ENCODE measurements at places on chromosomes 2 and 18.

- no peak for DNase-seq
Measured at GRCh38 chr2:137715731-137716191, 248.5 kb upstream of the HNMT start.

DNA sequence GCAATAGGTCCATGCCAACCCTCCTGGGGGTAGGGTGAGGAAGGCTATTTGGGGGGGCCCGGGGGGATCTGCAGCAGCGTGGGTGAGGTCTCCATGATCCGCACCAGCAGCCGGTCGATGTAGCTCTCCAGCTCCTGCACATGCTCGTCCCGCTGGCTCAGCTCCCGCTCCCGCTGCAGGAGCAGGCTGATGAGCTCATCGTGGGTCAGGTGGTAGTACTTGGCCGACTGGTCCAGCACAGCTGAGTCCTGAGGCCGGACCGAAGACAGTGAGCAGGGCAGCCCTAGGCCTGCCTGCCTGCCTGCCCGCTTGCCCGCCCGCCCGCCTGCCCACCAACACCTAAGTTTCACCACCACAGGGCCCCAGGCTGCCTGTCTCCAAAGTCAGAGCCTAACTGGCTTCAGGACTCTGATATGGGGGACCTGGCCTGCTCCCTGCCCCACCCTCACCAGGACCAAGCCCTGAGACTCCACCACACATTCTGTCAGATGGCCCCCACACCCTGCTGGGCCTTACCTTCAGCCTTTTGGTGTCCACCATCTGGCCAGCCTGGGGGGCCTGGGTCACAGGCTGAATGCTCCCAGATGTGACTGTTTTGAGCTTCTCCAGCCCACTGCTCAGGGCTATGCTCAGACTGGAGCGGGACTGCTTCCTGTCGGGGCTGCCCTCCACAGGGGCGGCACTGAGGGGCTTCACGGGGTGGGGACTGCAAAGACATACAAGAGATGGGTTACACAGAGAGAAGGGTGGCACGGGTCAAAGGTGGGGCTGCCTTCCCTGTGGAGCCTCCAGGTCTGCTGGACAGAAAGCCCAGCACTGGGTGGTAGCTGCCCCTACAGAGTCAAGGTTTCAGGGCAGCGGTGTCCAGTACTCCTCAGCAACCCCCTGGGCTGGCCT lies 4.2 kb upstream of the SFXN5 start:
- no peak for DNase-seq

GRCh38 chr2:10428924-10429323 lies 19.2 kb downstream of the ODC1 start:
- DNase-seq, result no peak

- DNase-seq, result no peak
Measured at GRCh38 chr2:140164449-140164848, 1384.3 kb upstream of the NXPH2 start.

DNA sequence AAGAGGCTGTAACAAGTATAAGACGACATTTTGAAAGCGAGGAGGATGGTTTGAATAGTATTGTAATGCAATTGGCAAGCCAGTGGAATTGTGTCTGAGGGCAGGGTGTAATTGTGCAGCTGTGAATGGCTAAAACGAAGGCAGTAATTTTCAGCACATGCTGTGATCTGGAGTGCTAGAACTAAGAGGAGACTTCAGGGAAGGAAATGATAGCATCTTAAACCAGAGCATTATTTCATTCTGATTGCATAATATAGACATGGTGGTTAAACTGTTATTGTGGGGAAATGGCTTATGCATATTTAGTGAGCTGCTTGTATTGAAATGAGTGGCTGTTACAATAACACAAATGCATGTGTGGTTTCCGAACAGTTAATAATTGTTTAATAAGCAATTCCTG lies 36.3 kb downstream of the THSD7B start:
- DNase-seq, result no peak

DNA sequence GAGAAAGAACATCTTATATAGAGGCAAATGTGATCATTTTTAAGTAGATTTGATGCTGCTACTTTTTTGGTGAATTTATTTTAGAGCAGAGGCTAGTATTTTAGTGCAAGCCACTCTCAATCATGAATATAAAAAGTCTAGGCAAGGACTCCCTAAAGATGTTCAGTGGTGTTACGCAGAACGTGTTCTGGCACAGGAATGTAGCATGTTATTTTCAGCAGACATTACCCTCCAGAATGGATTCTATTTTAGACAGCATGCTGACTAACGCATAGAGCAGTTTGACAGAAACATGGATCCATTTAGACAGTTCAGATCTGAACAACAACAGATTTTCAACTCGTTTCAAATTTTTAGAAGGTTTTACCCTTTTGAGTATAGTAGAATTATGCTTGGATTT lies 54.1 kb downstream of the DSC3 start:
- no peak for DNase-seq

DNA sequence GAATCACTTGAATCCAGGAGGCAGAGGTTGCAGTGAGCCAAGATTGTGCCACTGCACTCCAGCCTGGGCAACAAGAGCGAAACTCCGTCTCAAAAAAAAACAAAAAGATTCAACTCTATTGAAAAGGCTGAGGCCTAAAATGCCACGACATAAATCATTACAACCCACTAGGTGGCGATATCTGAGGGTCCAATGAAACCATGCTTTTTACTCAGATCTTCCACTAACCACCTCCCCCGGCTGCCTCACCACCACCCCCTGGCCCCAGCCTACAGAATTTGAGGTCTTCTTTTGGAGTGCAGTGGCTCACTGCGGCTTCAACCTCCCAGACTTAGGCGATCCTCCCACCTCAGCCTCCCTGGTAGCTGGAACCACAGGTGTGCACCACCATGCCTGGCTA lies 57.5 kb downstream of the AP1S3 start:
- DNase-seq, result no peak

- DNase-seq, result no peak
Measured at GRCh38 chr2:118882693-118883336, 35.4 kb upstream of the EN1 start.

DNA sequence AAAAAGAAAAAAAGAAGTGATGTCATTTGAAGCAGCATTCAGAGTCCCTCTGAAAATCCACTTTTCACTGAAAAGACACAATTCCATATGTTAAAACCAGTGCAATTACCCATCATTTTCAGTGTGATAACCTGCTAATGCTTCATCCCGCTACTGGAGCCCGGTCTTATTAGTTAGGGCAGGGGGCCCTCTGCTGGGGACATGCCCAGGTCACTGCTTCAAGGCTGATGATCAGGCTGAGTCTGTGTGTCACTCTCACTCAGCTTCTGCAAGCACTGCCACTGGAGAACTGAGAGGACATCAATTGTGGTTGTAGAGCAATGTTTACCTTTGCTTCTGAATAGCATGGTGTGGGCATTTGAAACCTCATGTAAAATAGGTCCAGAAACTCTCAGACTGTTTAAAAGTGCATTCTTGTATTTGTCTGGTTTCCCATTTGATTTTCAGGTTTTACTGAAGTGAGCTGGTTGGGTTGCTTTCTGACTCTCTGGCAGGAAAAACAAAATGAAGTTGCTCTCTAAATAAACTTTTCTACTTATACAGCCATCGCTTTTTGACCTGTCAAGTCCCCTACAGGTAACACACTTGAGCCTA lies 49.2 kb upstream of the NXPH2 start:
- DNase-seq, result no peak

GRCh38 chr2:21837168-21837960 lies 713.6 kb downstream of the TDRD15 start:
- DNase-seq, result no peak

DNA sequence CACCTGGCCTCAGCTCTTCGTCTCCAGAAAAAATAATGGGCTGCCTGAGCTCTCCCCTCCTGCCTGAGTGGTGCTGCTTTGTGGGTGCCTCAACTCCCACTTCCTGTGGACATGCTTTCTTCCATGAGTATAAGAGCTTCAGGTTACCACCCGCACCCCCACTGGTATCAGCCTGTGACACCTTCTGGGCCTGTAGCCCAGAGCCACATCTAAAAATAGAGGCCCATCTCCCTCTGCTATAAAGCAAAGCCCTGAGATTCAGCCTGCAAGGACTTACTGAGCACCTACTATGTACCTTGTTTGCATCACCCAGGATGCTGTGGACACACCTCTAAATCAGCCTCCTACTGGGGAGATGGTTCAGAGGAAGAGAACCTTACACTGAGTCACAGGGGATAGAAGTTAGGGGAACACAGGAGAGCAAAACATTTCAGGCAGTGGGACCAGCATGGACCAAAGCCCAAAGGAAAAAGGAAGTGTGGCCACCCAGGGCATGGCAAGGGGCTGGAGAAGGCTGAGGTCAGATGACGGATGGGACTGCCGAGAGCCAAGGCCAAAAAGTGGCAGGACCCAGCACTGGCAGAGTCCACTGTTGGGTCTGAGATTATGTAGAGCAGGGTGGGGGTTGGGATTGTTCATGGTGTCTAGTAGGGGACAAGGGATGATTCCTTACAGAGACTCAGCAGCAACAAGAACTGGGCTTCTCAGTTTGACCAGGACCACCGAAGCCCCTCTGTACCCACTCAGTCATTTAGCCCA lies 123.7 kb upstream of the PPP1CB start:
- DNase-seq, result no peak

All from coronary artery (tissue), 2 donors.